Cardiac fibroblast (primary cell): ENCODE measurements at places on chromosomes 5 and 9.

DNA sequence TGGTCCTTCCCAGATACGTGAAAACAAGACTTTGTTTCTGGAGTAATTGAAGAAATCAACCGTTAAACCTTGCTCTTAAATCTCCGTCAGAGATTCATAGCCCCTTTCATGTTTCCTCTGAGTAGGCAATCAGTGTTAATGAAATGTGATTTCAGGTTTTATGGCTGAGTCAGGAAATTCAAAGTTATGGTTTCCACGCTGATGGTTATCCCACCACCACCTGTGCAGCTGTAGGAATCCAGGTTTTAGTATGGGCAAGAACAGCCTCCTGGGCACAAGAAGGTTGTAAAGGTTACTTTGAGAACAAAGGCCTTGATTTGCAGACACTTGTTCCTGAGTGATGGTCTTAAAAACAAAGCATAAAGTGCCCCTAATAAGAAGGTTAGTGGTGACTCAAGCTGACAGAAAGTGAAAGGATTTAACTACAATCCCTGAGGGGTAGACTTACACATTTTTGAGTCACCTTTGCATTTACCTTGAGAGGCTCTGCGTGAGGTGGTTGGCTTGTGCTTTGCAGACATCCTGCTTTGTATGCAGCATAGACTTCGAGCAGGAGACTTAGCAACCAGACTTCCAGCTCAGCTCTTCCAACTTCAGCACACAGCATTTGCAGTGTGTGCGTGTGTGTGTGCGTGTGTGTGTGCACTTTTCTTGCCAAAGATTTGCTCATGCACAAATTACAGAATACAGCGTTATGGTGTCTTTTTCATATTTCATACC, 159.6 kb downstream of the TLE4 start:
- DNase-seq, result no peak

DNA sequence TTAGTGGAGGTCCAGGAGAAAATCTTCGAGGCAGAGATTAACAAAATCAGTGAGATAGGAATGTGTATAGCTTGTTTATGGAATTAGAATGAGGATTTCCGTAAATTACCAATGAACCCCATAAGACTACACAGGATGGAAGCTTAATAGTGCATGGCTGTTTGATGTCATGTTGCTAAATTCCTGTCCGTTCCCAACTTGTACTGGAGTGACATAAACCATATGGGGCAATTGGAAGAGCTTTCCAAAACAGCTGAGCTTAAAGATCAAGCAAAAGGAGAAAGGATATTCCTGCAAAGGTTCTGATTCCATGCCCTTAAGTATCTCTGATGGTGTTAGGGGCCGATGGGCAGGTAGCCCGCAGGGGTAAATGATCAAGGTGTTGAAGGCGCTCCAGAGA, 17.4 kb downstream of the GLE1 start:
- DNase-seq, result no peak

DNA sequence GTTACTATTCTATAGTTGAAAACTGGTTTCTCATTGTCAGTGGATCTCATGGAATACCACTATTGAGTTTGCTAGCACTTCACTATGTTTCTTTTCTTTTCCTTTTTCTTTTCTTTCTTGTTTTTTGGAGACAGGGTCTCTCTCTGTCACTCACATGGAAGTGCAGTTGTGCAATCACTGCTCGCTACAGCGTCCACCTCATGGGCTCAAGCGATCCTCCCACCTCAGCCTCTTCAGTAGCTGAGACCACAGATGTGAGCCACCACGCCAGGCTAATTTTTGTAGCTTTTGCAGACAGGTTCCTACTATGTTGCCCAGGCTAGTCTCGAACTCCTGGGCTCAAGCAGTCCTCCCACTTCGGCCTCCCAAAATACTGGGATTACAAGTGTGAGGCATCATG, 42.7 kb upstream of the VCAN start:
- no peak for DNase-seq

DNA sequence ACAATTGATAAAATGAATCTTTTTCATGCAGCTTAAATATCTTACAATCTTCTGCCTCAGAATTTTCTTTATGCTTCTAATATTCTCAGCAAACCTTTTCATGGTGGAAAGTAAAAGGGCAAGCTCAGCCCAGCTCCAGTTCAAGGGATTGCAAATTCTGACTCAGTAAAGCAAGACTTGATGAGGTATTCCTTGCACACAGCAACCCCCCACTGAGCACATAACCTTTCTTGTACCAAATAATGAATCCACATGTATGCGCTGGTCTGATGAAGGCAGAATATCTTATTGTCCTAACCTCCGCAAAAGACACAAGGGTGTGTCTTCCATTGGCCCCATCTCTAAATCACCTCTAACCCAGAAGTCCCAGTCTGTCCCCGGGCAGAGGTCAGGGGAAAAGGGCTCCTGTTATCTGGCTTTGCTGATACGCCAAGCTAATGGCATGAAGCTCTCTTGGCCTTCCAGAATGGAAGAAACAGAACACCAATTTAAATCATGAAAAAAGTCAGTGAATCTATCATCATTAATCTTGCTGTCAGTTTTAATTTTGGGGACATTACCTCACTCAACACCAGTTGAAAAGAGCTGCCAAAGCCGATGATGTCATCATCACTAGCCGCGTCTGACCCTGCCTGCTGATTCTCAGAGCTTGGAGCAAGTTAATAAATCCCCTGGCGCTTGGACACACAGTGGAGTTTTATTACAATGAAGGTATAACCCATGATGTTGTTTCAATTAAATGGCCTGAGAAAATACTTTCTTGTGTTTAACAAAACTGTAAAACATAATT, 592.5 kb upstream of the CLINT1 start:
- DNase-seq, result peak; percentile 41

DNA sequence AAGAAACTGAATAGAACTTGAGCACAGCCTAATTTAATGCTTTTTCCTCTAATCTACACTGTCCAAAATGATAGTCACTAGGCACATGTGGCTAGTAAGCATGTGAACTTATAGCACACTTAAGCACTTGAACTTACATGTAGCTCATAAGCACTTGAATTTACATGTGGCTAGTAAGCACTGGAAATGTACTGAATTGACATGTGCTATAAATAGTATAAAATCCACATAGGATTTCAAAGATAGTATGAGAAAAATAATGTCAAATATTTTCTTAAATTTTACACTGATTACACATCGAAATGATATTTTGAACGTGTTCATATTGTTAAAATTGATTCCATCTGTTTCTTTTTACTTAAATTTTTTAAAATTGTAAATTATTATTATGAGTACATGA, 167.3 kb downstream of the CARTPT start:
- DNase-seq, result no peak

- DNase-seq, result no peak
Observed at GRCh38 chr5:72369711-72370110, 49.5 kb downstream of the PTCD2 start.

DNA sequence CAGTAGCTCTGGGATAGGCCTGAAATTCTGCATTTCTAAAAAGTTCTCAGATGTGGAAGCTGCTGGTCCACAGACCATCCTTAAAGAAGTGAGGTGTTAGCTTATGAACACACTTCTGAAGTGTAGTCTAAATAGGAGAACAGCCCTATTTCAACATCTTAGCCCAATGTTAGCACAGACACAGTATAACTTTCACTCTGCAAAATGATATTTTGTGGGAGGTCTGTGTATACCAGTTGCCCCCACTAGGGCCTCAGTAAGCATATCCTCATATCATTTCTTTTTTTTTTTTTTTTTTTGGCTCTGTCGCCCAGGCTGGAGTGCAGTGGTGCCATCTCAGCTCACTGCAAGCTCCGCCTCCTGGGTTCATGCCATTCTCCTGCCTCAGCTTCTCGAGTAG, 7.5 kb upstream of the HABP4 start:
- peak; percentile 14 for DNase-seq

DNA sequence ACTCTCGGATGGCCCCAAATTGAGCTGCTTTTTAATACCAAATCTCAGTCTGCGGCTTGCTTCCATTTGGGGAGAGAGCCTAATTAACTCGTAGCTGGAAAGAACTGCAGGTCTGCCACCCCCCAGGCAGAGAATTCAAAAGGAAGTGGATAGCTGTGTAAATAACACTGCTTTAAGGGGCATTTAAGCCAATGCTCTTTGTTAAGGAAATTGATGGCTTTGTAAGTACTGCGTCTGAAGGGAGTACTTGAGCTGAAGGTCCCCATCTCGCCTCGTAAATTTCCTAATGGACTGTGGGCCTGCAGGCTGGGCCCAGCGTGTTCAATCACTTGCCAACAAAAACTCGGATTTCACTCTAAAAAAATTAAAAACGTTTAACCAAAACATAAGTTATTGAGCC, 132.7 kb downstream of the PAPPA start:
- no peak for DNase-seq

GRCh38 chr9:5440426-5440825, 2.7 kb upstream of the PLGRKT start:
- DNase-seq, result no peak

GRCh38 chr5:172463031-172463430, 8.7 kb upstream of the SH3PXD2B start:
- DNase-seq, result no peak

- DNase-seq, result no peak
Observed at GRCh38 chr5:157888814-157889532, 30.0 kb upstream of the CLINT1 start.

- DNase-seq, result no peak
Observed at GRCh38 chr9:105143136-105143430, 101.4 kb upstream of the SLC44A1 start.

DNA sequence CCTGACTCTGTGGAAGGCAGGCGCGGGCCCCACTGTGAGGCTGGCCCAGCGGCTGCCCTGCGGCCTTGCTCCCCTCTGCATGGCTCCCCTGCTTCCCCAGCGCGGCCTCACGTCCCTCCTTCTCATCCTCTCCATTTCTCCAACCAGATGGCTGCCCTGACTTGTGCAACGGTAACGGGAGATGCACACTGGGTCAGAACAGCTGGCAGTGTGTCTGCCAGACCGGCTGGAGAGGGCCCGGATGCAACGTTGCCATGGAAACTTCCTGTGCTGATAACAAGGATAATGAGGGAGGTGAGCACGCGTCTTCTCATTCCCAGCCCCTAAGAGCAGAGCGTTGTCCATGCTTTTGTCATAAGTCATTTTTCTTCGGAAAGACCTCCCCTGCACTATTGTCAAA, 129.0 kb upstream of the WWC1 start:
- DNase-seq, result no peak

- DNase-seq, result no peak
Observed at GRCh38 chr5:97923997-97924396, 741.0 kb upstream of the RIOK2 start.

DNA sequence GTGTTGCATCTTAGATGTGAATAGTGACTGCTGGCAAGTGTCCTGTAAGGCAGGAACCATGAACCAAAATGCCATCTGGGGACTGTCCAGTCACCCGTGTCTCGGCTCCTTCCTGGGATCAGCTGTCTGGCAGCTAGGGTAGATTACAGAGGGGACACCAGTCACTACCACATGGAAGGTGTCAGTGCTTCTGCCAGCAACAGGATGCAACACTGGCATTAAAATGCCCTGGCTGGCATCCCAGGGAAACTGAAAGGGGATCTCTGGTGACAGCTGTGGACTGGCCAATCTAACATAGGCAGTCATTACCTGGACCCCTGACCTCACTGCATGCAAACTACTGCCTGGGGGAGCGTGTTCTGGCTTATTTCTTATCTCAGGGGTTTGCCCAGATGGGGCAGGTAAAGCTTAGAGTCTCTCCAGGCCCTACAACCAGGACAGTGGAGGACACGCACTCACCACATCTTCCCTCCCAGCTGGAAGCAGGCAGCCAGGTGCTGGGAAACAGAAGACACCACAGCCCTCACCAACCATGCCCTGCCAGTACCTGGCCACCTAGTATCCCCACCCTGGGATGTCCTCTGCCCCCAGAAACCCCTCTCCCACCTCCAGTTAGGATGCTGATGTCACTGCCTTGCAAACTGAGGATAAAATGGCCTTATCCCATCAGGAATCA, 83.8 kb downstream of the SEMA4D start:
- no peak for DNase-seq

GRCh38 chr9:72983056-72983455, 30.2 kb upstream of the ALDH1A1 start:
- DNase-seq, result no peak
